ENCODE measurements at places on chromosomes 7 and 10. TPM values are rescaled to one million over a fixed set of nuclear protein-coding genes. Genes with fewer than 3 reads are reported as not detected.

The ABCB1 gene
- 0.72 TPM for polyA plus RNA-seq

The CD36 gene
- polyA plus RNA-seq = 0.19 TPM

The H2BK1 gene
- polyA plus RNA-seq = not detected

The CCDC146 gene
- polyA plus RNA-seq = 1.7 TPM

The MYPN gene
- 8.1 TPM for polyA plus RNA-seq

The CEP41 gene
- 18.8 TPM for polyA plus RNA-seq

The NRBF2 gene
- polyA plus RNA-seq = 20.6 TPM

GRCh38 chr7:36310897-36311296 lies 78.8 kb upstream of the ANLN start:
- DNase-seq = no peak

DNA sequence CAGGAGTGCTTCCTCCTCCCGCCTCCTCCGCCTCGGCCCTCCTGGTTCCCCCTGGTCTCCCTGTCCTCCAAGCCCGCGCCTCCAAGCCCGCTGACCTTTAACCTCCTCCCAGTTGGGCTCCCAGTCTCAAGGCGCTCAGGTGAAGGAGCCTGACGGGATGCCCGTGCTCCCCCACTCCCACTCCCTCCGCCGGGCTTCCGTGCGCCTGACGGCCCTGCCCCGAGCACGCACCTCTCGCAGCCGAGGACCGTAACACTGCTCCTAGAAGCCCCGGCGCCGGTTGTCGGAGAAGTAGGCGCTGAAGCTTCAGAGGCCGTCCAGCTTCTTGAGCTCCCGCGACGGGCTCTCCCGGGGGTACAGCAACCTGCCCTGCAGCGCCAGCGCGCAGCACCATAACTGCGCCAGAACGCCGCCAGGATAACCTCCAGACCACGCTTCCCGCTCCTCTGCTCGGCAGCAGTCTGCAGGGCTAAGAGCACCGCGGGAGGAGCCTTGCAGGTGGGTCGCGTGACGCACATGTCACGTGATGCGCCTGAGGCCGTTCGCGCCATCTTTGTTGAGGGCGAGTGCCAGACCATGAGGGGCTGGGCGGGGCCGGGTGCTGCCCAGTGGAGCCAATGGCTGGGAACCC lies 71.0 kb upstream of the ZNF479 start:
- no peak for DNase-seq

- DNase-seq = peak; percentile 25
Observed at GRCh38 chr7:22784346-22784745, 38.3 kb downstream of the TOMM7 start.

- DNase-seq = no peak
Observed at GRCh38 chr7:6425948-6426347, 21.8 kb downstream of the DAGLB start.

GRCh38 chr7:99379043-99379577 lies 4.6 kb downstream of the ARPC1B start:
- peak; percentile 88 for DNase-seq

DNA sequence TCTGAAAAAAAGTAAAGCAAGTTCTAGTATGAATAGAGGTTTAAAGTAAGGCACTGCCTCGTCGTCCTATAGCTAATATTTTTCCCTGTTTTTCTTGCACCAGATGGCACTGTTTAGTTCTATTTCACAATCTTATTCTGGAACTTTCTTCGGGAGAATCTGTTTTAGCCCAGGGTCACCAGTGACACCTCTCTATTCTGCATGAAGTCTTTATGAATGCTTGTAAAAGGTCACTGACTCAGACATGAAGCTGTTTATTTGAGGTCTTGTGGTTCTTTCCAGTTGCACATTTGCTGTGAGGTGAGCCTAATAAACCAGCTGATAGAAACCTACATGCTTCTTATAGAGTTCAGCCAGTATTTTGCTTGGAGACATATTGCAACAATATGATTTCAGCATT lies 444.3 kb downstream of the AUTS2 start:
- no peak for DNase-seq

Measured in IMR-90 (cell line).